ENCODE measurements at places on chromosomes 13 and 19.

DNA sequence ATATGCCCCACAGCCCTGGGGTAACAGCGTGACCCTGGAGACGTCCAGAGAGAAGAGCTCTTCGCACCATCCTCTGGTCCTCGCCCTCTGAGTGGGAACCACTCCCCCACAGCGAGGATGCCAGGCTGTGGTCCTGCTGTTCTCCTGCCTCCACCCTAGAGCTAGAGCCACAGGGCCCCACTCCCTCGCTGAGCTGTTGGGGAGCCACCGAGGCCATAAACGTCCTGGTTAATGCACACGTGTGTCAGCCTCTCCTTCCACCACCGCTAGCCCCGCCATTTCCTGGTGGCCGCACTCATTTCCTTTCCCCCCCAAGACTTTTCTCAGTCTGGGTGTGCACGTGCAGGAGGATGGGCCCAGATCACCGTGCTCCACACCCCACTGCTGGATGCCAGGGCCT is 11.5 kb downstream of the CEACAM16 start:
- no peak for DNase-seq

- DNase-seq: no peak
Observed at GRCh38 chr13:109297628-109298027, 488.8 kb downstream of the IRS2 start.

- DNase-seq: no peak
Observed at GRCh38 chr13:67147342-67148133, 82.6 kb downstream of the PCDH9 start.

GRCh38 chr13:98984983-98985382 is 7.1 kb upstream of the DOCK9 start:
- DNase-seq: no peak

- no peak for DNase-seq
Observed at GRCh38 chr13:51349016-51349415, 9.5 kb downstream of the SERPINE3 start.

GRCh38 chr13:40671956-40672764 is 5.7 kb upstream of the FOXO1 start:
- DNase-seq: no peak

- DNase-seq: no peak
Observed at GRCh38 chr13:112248862-112249592, 127.1 kb upstream of the SPACA7 start.

DNA sequence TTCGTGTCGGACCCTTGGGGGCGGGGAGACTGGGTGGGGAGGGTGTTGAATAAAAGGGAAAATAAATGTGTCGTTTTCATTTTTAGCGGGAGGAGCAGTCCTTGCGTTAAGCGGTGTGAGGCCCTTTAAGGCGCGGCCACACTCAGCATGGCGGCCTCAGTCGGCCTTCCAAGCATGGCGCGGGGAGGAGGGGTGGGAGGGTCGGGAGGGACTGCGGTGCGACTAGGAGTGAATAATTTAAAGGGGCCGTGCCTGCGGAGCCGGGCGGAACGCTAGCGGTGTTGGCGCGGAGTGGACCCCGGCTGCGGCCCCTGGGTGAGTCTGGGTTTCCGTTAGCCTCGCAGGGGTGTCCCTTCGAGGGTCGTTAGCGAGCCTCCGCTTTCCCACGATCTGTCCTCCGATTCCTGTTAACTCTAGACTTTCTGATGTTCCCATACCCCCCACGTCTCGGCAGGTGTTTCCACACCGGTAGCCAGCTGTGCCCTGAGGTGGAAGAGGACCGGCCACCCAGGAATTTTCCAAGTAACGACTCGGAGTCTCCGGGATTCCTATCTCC is 1.5 kb upstream of the PNPLA6 start:
- DNase-seq: peak; percentile 91

DNA sequence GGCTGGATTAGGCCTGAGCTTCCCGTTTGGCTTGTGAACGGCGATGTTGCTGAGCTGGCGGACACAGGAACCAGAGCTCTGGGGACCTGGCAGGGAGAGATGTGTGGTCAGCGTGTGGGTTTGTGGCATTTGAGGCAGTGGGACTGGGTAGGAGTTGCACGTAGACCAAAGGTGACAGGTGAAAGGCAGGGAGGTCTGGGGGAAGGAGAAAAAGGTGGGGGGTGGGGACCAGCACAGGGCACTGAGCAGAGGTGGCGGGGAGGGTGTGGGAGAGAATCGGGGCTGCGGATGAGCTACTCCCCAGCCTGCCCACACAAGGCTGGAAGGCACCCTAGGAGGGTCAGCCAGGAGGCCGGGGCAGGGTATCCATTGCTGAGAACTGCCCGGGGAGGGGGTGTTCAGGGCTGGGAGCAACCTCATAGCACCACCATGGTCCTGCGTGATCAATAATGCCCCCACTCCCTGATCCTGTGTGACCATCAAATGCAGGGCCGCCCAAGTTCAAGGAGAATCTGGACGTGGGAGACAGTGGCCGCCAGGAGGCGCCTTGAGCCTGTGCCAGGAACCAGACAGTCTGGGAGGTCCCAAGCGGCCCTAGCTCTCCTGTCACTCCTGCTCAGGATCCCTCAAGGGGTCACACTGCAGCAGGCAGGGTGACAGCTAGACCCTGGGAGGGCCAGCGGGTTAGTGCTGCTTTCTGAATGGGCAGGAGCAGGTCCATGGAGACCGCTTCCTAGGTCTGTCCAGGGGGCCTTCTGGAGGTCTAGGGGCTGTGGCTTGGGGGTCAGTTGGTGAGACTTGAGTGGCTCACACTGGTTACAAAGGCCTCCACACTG is 12.8 kb upstream of the SELENOW start:
- DNase-seq: peak; percentile 76
